ENCODE measurements at places on chromosomes 6 and 20.
A peak's percentile ranks its signal among the peaks of the same experiment; 100 is the strongest.

DNA sequence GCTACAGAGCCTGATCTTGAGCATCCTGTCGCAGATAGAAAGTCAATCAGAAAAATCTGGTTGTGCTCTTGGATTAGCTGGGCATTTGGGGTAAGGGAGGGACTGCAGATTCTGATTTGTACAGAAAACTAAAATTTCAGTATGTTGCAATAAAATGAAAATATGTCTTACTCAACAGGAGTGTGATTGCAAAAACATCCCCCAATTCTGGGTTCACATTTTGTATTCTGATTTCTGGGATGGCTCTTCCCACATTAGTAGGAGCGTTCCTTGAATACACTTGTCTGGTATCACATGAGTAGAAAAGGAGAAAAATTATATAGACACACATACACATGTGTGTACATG is 40.5 kb downstream of the PANK2 start:
- no peak for DNase-seq

- DNase-seq: no peak
Observed at GRCh38 chr6:168626046-168626602, 185.1 kb downstream of the SMOC2 start.

- no peak for DNase-seq
Observed at GRCh38 chr6:117078624-117079023, 186.7 kb upstream of the VGLL2 start.

GRCh38 chr20:23087587-23088251 is 1.6 kb upstream of the CD93 start:
- no peak for DNase-seq

- no peak for DNase-seq
Observed at GRCh38 chr6:153150371-153150751, 19.3 kb upstream of the RGS17 start.

GRCh38 chr20:60900618-60901017 is 351.4 kb upstream of the CDH4 start:
- DNase-seq: no peak

- no peak for DNase-seq
Observed at GRCh38 chr6:83518816-83519480, 6.6 kb downstream of the PRSS35 start.

GRCh38 chr6:125818225-125818657 is 27.5 kb downstream of the NCOA7 start:
- no peak for DNase-seq

DNA sequence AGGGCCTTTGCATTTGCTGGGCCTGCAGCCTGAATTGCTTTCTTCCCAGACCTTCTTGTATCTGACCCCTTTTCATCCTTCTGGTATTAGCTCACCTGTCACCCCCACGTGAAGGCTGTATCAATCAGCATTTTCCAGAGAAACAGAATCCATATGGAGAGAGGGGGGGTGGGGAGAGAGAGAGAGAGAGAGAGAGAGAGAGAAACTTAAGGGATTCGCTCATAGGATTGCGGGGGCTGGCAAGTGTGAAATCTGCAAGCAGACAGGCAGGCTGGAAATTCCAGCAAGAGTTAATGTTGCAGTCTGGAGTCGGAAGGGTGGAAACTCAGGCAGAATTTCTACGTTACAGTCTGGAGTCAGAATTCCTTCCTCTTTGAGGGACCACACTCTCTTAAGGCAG is 410.7 kb upstream of the SULF2 start:
- no peak for DNase-seq

DNA sequence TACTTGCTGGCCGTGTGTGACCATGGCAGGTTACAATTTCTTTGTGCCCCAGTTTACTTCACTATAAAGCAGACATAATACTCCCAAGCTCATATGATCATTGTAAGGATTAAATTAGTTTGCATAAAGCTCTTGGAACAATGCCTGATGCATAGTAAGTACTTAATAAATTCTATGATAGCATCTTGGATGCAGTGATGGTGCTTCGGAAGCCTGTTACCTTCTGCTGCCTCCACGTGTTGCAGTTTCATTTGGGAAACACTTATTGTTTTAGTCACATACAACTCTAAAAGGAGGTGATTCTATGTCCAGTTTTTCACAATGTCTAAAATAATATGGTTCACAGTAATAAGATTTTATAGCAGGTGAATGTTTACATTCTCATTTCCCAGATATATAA is 343.9 kb downstream of the NRN1 start:
- DNase-seq: no peak

GRCh38 chr6:14200047-14200446 is 82.5 kb downstream of the CD83 start:
- DNase-seq: no peak

DNA sequence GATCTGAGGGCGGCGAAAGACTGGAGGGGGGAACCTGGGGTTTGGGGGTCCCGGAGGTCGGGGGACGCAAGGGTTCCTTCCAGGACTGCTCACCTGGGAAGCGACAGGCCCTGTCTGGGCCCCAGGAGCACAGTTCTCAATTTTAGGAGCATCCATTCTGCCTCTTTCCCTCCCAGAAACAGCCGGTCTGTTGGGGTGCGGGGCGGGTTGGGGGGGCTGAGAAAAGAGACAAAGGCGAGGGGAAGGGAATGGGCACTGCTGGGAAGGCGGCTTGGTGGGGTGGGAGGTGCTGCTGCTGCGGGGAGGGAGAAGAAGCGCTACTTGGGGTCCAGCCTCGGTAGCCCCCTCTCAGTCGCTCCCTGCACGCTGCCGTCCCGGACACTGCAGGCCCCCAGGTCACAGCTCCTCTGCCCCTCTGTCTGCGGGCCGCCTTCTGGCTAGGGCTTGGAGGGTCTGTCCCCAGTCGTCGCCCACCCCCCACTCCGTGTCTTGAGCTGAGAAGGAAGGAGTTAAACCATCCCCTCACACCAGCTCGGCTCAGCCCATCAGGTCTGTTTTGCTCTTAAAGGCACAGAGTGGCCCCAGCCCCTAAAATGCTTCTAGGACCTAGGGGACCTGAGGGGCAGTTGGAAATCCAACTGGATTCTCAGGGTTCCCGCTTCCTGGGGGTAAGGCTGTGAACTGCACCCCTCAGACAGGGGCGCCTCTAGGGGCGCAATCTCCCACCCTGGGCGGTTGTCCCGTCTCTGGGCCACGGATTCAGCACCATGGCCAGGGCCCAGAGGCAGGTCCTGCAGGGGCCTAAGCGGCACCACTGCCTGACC is 690 bp downstream of the GDAP1L1 start:
- DNase-seq: peak; percentile 28

DNA sequence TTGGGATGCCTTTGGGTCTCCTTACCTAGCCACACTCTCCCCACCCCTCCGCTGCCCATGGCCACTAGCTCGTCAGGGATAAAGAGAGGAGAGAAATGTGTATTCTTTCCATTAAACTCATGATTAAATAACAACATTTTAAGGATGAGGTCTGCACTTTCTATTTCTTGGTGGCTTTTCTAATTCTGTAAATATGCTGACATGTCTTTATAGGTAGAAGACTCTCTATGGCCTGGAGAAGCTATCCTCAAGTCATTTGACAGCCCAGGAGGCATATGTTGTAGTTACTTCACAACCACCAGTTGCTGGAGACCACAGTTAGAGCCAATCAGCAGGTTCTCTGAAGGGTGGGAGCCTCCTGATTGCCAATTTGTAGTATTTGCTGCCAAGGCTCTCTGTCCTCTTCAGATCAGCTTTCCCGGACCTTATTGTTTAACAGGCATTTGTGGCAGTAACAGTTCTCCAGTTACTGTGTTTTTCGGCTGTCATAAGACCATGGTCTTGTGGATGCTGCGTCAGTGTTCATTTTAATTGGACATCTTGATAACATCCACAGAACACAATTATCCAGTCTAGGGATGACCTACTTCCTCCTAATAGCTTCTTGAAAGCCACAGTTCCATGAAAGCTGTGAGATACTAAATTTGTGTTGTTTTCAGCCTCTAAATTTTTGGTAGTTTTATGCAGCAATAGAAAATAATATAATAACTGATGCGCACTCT is 205.0 kb upstream of the KCNQ5 start:
- DNase-seq: no peak

DNA sequence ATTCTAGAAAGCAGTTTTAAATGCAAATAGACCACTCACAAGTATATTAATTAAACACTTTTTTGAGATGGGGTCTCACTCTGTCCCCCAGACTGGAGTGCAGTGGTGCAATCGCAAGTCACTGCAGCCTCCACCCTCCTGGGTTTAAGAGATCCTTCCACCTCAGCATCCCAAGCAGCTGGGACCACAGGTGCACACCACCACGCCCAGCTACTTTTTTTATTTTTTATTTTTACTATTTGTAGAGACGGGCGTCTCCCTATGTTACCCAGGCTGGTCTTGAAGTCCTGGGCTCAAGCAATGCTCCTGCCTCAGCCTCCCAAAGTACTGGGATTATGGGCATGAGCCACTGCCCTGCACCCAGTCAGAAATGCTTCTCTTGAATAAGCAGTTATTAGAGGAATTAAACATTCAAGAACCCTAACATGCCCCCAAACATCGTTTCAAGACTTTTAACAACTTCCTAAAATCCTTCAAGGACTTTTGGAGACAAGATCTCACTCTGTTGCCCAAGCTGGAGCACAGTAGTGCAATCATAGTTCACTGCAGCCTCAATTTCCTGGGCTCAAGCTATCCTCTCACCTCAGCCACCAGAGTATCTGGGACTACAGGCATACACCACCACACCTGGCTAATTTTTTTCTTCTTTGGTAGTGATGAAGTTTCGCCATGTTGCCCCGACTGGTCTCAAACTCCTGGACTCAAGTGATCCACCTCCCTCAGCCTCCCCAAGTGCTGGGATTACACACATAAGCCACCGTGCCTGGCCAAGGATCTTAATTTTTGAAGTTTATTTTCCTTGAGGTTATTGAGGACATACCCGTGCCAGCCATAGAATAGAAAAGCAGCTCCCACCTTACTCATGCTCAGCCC is 3.2 kb downstream of the MCCD1 start:
- DNase-seq: no peak

GRCh38 chr6:125310994-125311649 is 9.4 kb upstream of the HDDC2 start:
- DNase-seq: peak; percentile 42

DNA sequence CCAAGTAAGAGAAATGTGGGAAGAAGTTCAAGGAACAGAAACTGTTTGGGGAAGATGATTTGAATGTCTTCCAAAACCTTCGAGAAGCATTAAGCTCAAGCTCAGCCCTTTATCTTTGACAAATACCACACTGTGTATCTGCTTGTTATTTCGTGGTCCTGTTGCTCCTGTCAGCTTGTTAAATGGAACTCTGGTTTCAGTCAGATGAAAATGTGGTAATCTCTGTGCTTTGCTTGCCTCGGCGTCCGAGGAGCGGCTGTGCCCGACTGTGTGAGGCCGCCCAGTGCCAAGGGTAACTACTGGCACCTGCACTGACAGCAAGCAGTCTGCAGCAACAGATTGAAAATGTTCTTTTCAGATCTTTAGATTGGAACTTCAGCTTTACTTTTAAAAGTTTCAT is 577.9 kb upstream of the FLRT3 start:
- DNase-seq: no peak

GRCh38 chr6:116351101-116351500 is 19.6 kb upstream of the DSE start:
- no peak for DNase-seq

- DNase-seq: no peak
Observed at GRCh38 chr6:120534954-120535353, 799.3 kb downstream of the TBC1D32 start.

DNA sequence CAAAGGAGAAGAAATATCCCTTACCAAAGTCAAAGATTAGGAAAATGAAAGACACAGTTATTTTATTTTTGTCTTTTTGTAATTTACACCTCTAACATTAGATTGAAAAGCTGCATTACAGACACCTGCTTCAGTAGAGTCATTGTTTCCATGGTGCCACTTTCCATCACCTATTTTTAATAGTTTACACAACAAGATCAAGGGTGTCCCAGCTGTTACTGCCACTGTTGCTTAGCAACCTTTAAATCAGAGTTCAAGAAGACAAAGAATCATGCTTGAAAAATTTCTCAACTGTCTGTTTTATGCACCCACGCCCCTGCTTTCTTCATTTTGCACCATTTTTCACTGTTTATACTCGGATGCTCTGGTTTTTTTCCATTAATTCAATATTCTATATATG is 668.2 kb upstream of the GJE1 start:
- no peak for DNase-seq

DNA sequence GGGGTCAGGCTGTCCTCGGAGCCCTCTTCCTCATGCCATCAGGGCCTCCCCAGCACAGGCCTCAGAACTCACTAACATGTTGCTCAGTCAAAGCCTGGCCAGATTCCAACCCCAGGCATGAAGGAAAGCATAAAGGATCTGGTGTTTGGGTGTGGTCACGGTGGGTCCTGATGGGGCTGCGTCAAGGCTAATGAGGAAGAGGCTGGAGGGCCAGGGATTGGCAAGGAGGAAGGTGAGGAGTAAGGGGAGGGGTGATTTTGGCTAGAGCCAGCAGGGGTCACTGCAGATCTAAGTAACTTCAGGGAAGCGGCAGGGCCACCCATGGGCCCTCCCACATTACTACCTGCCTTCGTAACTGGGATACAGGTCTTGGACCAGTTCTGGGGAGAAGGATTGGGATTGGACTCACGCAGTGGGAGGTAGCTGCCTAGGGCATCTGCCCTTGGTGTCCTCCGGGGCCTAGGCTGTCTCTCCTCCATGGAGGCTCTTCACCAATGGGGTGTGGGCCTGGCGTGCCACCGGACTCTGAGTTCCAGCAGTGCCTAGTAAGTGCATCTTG is 36.2 kb upstream of the MRPS18A start:
- DNase-seq: peak; percentile 77

DNA sequence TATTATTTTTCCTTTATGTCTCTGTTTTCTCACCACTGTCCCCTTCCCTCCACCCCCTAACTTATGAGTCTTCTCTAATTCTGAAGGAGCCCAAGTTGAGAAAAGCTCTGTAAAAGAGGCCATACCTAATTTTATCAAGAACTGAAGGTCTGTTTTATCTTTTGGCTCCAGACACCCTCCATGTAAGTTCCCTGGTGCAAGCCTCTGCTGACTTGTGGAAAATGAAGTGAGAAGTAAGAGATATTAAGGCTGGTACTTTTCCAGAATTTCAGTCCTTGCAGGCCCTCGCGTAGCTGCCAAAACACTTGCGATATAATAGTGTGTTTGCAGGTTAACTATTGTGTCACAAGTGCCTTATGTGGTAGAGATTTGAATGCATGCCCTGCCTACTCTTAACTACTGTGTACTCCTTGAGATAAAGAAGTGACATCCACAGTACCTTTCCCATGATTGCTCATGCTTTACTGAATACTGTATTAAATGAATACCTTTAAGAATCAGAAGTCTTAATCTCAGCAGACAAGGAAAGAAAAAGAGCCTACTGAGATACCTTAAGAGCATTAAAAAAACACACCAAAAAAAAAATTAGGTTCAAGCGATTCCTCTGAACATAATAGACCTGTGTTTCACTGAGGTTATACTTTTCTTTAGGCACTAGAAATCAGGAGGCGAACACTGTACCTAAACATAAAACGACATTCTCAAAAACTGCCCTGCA is 143.6 kb upstream of the ZNF184 start:
- DNase-seq: no peak

GRCh38 chr20:64214952-64215351 is 40.6 kb upstream of the PCMTD2 start:
- DNase-seq: peak; percentile 90

- DNase-seq: no peak
Observed at GRCh38 chr20:25750765-25751696, 54.4 kb upstream of the ZNF337 start.

All from Jurkat, Clone E6-1 (cell line).